ENCODE measurements at places on chromosomes 1 and 21. TPM values are rescaled to one million over a fixed set of nuclear protein-coding genes. Genes with fewer than 3 reads are reported as not detected.

GRCh38 chr1:95236784-95237575 is 3.0 kb downstream of the RWDD3 start:
- peak; percentile 16 for DNase-seq
- no peak overlapping the region for H3K4me3 ChIP-seq
- peaks cover 37% of the 10 kb centered on the region for H3K4me1 ChIP-seq
- peak overlapping the region; percentile 82 for H3K27ac ChIP-seq

- H3K27ac ChIP-seq: no peak overlapping the region
- H3K4me3 ChIP-seq: no peak overlapping the region
- H3K4me1 ChIP-seq: peaks cover 17% of the 10 kb centered on the region
- no peaks in the 10 kb centered on the region for H3K27me3 ChIP-seq
- DNase-seq: no peak
- no peaks in the 10 kb centered on the region for H3K36me3 ChIP-seq
These were observed 20.5 kb downstream of the KCNC4 start for GRCh38 chr1:110230381-110231199.

DNA sequence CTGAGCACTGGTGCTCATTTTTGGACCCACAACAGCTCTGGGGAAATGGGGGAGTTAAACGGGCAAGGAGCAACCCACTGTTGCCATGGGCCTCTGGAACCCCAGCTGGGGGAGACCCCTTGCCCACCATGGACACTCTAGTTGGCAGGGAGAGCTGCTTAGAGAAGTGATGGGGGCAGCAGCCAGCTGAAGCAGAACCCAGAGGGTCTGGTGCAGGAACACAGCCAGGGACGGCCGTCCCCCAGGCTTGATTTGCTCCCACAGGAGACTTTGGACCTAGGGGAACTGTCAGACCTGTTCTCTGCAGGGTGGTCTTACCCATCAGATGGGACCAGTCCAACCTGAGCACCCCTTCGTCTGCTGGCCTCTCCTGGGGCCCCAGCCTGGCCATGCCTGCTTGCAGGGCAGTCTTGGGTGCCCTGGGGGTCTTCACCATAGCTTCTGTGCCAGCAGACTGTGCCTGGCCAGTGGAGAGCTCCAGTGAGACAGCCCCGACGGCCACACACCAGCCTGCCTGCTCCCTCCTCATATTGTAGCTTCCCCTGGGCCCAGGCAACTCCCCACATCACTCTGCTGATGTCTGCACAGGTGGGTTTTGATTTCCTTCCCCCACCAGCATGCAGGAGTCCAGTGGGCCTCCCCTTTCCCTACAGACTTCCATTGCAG is 11.3 kb downstream of the SPATC1L start:
- H3K36me3 ChIP-seq: no peaks in the 10 kb centered on the region
- no peaks in the 10 kb centered on the region for H3K27me3 ChIP-seq
- no peak overlapping the region for H3K4me3 ChIP-seq
- H3K27ac ChIP-seq: no peak overlapping the region

GRCh38 chr1:59686170-59686569 is 128.6 kb upstream of the HOOK1 start:
- H3K4me3 ChIP-seq: no peak overlapping the region
- H3K27ac ChIP-seq: no peak overlapping the region
- no peak for DNase-seq
- no peaks in the 10 kb centered on the region for H3K27me3 ChIP-seq
- H3K36me3 ChIP-seq: no peaks in the 10 kb centered on the region
- H3K4me1 ChIP-seq: peaks cover 29% of the 10 kb centered on the region

DNA sequence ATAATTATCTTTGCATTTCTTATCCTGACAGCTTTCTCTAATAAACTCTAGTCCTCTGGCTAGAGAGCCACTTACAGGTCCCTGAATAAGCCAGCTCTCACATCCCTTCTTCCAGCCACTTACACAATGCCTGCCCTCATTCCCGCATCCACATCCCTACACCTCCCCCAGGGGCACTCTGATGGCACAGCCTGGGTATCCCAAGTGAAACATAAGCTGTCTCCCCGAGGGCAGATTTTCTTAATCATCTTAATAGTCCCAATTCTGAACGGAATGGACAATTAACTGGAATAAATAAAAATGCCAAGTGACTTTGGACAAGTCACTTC is 4.9 kb downstream of the RHOC start:
- H3K27me3 ChIP-seq: peaks cover 6% of the 10 kb centered on the region
- H3K4me3 ChIP-seq: no peak overlapping the region
- H3K4me1 ChIP-seq: peaks cover 21% of the 10 kb centered on the region
- DNase-seq: no peak
- no peaks in the 10 kb centered on the region for H3K36me3 ChIP-seq

HSF2BP gene
- total RNA-seq: 1.1 TPM
